ENCODE measurements at places on chromosomes 16 and 17. TPM values are rescaled to one million over a fixed set of nuclear protein-coding genes. Genes with fewer than 3 reads are reported as not detected.

GRCh38 chr17:12067485-12067884 is 46.8 kb downstream of the MAP2K4 start:
- DNase-seq = no peak

GRCh38 chr16:3659251-3659650 is 4.8 kb downstream of the DNASE1 start:
- no peak for DNase-seq

- no peak for DNase-seq
These were observed 449.9 kb downstream of the WWOX start for GRCh38 chr16:78549366-78549765.

- no peak for DNase-seq
These were observed 160.6 kb downstream of the TANC2 start for GRCh38 chr17:63126607-63127006.

DNA sequence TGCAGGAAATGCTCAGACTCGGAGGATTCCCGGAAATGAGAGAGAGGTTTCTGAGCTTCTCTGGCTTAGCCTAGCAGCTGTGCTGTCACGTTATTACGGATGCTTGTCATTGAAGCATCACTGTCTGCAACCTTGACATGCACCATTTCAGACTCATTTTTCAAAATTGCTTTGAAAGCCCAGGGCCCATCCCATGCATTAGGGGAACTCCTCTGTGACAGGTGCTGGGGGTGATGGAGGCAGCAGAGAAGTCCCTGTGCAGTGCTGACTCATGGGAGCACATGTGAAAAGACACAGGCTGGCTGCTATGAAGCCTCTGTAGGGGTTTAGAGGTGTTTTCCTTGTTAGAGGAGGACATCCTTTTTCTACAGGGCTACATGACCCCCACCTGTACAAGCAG is 214.0 kb upstream of the MPHOSPH6 start:
- DNase-seq = no peak

- DNase-seq = no peak
These were observed 24.1 kb upstream of the ADORA2B start for GRCh38 chr17:15920758-15921239.

DNA sequence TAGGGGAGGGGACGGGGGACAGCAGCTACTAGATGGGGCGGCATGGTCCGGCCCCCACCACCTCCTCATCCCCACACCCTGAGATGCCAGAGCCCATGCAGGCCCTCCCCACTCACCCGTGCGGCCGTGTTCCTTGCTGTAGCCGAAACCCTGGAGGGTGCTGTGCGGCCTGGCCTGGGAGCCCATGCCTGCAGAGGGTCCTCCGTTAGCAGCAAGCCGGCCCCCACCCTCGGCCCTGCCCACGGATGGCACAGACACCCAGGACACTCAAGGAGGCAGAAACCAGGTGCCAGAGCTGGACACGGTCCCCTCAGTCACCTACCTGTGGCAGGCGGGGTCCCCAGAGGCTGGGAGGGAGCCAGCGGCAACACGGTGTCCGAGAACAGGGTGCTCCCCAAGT is 5.5 kb downstream of the TEPSIN start:
- DNase-seq = no peak

- peak; percentile 92 for DNase-seq
These were observed 9.9 kb upstream of the RAP1GAP2 start for GRCh38 chr17:2786176-2786881.

DNA sequence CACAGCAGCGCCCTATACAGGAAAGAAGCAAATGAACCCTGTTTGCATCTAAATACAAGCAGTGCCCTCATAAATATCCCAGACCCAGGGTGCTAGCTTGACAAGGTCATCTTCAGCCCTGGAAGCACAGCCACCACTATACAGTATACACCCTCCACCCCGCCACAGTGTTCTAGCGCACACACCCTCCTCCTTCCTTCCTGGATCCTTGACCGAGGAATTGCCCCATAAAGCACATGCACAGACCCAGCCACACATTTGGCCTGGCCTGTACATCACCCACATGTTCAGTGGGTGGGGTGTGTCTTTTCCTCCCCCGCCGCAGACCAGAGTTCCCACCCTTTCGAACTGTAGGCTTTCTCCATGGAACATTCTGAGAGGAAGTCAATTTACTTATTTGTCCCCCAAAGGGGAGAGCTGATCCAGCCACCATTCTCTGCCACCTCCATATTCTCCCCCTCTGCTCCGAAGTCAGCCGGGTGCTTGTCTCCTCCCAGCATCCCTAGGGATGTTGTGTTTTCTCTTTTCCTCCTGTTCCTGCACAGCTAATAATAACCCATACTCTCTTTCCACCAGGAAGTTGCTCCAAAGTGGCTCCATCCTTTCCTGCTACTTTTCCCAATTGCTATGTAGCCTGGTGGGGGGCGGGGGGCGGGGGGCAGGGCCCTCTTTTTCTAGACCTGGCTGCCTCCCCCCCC is 6.6 kb downstream of the ABI3 start:
- DNase-seq = no peak

DNA sequence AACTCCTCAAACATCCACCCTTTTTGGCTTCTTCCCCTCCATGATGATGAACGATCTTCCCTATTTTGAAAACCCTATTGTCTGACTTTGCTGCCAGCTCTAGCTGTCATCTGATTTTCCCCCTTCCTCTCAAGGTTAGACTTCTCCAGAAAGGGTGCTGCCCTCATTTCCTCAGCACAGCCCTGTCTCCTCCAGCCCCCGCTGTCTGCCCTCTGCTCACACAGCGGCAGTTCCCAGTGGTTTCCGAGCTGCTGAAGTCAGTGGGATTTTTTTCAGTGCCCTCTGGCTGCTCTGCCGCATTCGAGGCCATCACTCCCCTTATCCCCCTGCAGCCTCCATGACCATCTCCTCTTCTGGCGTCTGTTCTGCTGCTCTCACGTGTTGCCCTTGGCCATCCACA is 26.6 kb upstream of the C17orf107 start:
- DNase-seq = no peak

GRCh38 chr17:10022416-10022815 is 117.3 kb upstream of the RCVRN start:
- DNase-seq = no peak

GRCh38 chr16:17452922-17453321 is 17.8 kb downstream of the XYLT1 start:
- no peak for DNase-seq

The KRTAP4-1 gene
- total RNA-seq = not detected

The CDH5 gene
- not detected for total RNA-seq

The CLEC18A gene
- 0.53 TPM for total RNA-seq

The KRTAP3-1 gene
- not detected for total RNA-seq

The SLC16A11 gene
- 1.3 TPM for total RNA-seq
